ENCODE measurements at places on chromosomes 13 and 19.
A peak's percentile ranks its signal among the peaks of the same experiment; 100 is the strongest.

GRCh38 chr19:35294859-35295791 is 3.2 kb downstream of the MAG start:
- no peak for DNase-seq

- DNase-seq = no peak
Measured at GRCh38 chr13:75796825-75797224, 160.7 kb downstream of the LMO7 start.

GRCh38 chr13:113930671-113931637 is 42.9 kb downstream of the C13orf46 start:
- peak; percentile 70 for DNase-seq

DNA sequence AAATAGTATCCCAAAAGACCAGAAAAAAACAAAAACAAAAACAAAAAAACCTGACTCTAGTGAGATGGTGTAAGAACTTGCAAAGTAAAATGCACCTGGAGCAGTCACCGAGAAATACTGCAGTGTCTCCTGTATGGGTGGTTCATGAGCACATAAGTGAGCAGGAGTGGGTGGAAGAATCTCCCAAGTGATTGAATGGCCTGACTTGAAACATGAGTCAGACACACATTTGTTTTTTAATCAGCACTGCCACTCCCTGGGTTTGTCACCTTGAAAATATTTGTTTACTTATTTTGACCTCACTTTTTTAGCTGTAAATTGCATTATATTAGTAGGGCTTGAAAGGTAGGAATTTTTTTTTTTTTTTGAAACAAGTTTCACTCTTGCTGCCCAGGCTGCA is 2.0 kb downstream of the ZNF431 start:
- DNase-seq = no peak

GRCh38 chr19:13154241-13154778 is 4.1 kb downstream of the IER2 start:
- peak; percentile 66 for DNase-seq

DNA sequence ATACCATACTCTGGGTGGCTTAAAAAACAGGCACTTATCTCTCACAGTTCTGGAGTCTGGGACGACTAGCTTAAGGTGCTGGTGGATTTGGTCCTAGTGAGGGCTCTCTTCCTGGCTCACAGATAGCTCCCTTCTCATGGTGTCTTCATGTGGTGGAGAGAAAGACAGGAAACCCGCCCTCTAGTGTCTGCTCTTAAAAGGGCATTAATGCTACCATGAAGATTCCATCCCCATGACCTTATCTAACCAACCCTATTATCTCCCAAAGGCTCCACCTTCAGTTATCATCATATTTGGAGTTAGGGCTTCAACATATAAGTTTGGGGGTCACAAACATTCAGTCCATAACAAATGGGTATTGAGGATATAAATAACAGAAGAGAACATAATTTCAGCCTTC is 139.4 kb downstream of the HS6ST3 start:
- DNase-seq = no peak

GRCh38 chr13:100523411-100523810 is 65.2 kb downstream of the GGACT start:
- no peak for DNase-seq

DNA sequence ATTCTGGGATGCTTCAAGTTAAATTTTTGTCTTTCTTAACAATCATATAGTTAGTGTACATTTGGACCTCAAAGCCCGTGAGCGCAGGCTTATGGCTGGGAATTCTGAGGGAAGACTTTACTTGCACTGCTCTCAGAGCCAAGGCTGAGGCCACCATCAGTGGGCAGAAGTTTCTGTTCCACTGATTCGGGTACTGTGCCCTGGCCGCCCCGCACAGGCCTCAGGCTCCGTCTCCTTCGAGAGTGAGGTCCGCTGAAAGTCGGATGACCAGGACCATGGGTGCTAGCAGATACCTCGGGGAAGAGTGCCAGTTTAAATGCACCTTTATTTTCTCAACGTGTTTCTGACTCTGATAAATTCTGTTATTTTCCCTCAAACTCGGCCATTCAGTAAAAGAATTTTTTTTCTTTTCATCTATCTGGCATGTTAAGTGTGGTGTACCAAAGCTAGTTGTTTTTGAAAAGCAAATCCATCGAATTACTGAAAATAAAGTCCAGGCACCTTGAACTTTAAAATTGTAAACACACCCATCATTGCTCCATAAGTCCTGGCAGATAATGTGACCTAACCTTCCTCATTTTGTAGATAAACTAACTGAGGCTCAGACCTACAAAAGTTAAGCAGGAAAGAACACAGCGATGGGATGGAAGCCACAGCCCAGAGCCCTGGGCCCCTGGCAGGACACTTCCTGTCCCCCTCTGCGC is 126.7 kb downstream of the SOX1 start:
- DNase-seq = no peak

GRCh38 chr13:32993145-32993544 is 23.1 kb upstream of the KL start:
- DNase-seq = no peak

DNA sequence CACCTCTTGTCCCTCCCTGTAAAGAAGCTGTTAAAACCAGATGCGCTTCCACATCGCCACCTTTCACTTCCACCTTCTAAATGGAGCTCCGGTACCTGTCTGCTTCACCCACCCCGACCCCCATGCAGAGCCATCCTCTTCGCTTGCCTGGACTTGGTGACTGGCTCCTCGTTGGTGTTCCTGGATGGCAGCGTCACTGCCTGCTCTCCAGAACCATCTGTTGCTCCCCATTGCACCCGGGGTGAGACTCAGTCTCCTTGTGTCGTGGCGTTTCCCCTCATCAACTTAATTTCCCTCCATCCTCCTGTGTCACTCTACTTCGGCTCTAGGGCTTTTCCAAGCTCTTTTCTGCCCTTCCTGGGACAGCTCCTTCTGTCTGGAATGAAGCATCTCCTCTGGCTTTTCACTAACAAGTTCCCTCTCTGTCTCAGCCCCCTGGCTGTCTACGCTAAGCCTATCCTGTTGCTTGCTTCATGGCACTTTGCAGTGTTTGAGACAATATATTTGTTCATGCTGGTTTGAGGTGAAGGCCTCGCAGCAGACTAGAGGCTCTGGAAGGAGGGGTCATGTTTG is 10.3 kb downstream of the CEBPG start:
- no peak for DNase-seq

All from activated naive CD4-positive, alpha-beta T cell treated with Interleukin-2 at 50 U/mL for 16 hours (primary cell).